Cortex of kidney (tissue), 1 donor: ENCODE measurements at places on chromosomes 3 and 15.

DNA sequence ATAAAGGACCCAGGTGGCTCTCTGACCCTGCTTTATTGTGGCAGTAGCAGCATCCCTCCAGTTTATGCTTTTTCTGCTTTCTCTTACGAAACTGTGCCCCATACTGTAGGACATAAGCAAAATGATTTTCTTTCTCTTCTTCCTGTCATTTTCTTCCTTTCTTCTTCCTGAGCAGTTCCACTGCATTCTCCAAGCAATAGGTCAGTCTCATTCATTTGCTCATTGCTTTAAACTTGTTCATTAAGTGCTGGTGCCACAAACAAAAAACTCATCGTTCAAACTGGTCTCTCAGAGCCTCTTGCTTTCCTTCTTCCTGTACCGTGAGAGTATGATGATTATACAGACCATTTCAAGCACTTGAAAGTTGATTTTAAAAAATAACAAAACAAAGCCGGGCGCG, 66.8 kb downstream of the PDE8A start:
- no peak for DNase-seq

DNA sequence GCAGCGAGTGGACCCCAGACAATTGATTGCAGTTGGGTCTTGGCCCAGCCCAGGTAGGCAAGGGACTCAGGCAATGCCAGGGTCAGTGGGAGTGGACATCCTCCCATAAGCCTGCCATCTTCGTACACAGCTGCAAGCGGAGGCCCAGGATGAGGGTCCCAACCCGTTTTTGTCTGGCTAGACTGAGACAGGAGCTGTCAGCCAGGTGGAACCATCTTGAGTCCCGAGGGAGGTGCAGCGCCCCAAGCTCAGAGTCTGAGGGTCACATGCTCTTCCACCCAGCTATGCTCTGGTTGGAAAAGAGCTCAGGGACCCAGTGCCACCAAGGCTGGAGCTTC, 22.6 kb upstream of the IP6K2 start:
- no peak for DNase-seq

GRCh38 chr15:35058534-35059054, 26.5 kb downstream of the NANOGP8 start:
- no peak for DNase-seq

DNA sequence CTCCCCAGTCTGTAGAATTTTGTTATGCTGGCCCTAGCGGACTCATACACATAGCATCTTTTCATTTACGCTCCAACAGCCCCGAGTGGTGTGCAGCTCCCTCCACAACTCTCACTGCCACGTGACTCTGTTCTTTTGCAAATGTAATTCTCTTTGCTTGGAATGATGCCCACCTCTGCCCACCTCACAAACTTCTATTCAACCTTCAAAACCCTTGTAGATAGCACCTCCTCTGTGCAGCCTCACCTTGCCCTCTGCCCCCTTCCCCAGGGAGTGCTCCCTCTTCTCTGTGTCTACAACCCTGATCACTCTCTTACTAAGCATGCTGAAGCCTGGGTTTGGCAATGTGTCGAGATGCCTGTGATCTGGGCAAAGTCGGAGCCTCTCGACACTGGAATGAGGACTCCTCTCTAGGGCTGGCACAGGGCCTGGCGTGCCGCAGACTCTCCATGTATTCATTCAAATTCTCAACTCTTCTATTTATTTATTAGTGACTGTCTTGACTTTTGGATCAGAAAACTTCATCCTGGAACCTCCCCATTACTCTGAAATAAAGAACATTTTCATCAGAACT, 73.5 kb downstream of the MGLL start:
- no peak for DNase-seq

- DNase-seq = no peak
Observed at GRCh38 chr3:72323773-72324172, 524.5 kb downstream of the SHQ1 start.

DNA sequence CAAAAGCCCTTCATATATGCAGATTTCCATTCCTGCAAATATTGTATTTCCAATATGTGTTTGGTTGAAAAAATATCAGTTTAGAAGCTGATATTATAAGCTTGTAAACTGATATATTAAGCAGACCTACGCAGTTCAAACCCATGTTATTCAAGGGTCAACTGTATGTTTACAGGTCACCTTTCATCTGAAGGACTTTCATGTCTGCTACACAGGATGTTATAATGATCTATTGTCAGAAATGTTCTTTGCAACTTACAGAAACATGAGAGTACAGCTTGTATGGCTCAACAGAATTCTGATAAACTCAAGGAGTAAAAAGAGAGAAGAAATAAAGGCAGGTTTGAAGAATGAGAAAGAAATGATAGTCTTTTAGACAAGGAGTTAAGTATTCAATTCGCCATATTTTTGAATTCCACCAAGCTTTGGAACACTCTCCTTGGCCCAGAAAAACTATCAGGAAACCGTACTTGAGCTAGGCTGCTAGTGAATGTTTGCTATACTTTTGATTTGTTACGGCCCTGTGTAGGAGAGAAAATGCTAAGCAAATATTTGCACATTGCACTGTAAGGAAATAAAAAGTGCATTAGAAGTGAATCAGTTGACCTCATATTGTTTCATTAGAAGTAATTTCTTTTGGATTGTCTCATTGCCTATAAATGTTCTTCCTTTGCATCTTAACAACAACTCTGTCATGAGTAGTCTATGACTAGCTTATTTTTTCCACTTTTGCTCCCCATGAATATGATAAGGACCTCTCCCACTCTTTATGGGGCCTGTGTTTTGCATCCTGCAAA, 81.2 kb downstream of the NEK11 start:
- DNase-seq = no peak

DNA sequence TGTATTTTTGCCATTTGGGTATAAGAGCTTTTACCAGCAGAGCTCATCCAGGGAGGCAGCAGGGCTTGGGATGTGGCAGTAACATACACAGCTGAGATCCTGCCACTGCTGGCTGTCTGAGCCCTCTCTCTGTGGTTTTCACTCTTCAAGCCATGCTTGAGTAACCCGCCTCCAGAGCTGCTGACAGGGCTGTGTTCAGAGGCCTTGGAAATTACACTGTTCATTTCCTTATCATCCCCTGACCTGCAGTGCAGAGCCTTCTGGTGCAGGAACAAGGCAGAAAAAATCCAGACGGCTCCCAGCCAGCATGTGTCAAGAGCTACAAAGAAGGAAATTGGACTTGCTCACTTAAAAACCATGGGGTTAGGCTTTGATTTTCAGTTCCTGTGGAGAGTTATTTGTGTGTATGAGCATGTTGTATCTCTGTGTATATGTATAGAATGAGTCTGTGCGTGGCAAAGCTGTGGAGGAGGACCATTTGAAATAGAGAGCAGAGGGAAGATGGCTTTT, 47.0 kb downstream of the ZNF609 start:
- DNase-seq = no peak

DNA sequence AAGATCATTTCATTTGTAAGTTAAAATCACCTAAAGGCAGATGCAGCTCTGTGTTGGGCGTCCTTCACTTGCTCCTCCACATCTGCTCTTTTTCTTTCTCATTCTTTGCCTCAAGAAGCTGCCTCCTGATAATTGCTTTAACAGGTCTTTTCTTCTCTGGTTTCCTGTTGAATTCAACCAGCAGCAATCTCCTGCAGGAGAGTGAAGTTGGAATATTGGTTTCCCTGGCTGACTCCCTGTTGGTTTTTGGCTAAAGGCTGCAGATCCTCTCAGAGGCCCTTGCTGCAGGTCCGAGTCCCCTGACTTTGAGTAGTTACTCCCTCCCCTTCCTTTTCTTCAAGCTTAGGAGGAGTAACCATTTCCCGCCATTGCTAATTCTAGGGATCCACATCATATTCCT, 4.2 kb downstream of the TP63 start:
- no peak for DNase-seq

- no peak for DNase-seq
Observed at GRCh38 chr3:69186575-69187093, 64.2 kb upstream of the LMOD3 start.

DNA sequence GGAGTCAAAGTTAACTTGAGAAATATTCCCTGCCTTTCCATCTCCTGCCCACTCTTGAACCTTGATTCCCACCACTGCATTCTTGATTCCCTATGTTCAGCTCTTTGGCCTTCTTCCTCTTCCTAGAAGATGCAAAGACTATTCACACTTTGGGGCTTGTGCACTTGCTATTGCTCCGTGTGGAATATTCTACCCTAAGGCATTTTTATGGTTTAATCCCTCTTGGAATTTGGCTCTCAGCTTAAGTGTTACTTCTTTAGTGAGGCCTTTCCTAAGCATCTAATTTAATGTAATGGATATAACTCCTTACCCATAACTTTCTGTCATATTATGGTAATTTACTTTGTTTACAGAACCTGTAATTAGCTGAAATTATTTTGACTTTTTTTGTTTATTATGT, 318.9 kb upstream of the COL8A1 start:
- DNase-seq = no peak

- DNase-seq = no peak
Observed at GRCh38 chr3:109152320-109152719, 15.8 kb downstream of the C3orf85 start.

- no peak for DNase-seq
Observed at GRCh38 chr3:147675761-147676160, 266.6 kb downstream of the ZIC1 start.

DNA sequence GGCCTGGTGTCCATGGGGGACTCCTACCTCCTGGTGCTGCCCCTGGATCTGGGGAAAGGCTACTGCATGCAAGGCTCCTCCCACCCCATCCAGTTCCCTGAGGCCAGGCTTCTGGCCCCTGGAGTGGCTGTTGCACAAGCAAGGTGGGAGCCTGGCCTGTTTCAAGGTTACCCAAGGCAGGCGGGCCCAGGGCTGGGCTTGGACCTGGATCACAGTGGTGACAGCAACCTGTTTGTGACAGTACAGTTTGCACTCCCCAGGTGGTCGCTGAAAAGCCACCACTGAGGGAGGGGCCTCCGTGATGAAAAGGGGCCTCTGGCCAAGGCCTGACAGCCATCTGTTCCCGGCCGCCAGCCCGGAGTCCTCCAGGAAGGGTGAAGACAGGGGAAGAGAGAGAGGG, 14.4 kb upstream of the KY start:
- no peak for DNase-seq

GRCh38 chr15:100194996-100195395, 146.8 kb downstream of the ADAMTS17 start:
- DNase-seq = no peak

- DNase-seq = no peak
Observed at GRCh38 chr3:56415652-56416051, 52.6 kb downstream of the ERC2 start.

DNA sequence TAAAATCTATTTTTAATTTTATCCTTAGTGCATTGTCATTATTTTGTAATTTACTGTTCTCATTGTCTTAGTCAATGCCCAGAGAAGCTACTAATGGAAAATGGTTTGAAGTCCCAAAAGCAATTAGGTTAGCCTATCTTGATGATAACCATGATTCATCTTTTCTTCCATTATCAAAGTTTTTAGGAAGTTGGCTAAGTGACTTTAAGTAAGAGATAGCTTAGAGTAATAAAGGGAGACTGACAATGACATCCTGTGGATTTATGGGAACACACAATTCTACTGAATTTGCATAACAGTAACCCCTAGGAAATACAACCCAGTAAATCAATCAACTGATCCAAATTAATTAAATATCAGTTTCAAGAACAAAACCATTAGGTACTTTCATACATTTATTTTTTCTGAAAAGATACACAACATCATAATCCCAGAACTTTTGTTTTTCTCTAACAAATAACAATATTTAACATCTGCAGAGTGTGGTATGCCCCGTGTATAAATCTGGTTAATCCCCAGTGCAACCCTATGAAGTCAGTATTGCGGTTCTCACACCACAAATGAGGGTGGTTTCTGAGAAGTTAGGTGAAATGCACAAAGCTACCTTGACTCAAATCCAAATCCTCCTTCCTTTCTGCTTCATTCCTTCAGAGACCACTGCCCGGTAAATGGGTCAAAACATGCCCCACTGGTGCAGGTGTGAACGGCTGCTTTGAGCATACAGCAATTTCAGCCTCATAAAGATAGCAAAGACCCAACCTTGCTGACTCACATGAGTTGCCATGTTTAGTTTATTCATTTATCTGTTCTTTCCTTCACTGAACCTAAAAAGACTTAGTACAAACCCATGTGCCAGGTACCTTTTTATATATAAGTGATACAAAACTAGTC, 202.1 kb downstream of the TBL1XR1 start:
- no peak for DNase-seq

DNA sequence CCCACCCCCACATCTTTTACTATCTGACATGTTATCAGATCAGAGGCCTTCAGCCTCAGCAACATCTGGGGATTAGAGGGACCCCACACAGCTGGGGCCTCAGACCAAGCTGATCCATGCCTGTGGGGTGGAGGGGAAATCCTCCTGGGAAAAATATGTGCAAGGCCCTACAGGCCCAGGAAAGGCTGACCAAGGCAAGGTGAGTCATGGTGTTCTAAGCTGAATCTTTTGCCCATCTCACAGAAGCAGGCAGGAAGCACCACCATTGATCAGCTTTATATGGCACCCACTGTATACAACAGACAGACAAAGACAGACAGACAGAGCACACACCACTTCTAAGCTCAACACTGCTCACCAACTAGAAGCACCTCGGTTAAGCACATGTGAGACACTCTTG, 12.4 kb upstream of the PARP6 start:
- DNase-seq = no peak

DNA sequence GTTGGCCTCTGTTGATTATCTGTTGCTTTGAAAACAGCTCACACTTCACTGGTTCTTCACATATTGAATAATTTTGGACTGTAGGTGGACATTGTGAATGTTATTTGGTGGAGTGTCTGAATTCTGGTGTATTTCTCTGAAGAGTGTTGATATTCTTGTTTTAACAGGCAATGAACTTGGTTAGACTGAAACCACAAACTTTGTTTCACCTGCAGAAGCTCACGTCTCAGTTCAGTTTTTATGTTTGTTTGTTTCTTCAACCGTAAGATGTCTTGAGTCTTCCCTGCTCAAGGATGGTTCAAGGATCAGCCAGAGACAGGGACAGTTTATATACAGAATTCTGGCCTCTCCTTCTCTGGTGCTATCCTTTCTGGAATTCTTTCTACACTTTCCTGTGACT, 43.6 kb downstream of the C3orf20 start:
- DNase-seq = no peak

GRCh38 chr3:10972072-10972782, 20.3 kb upstream of the SLC6A1 start:
- DNase-seq = no peak

DNA sequence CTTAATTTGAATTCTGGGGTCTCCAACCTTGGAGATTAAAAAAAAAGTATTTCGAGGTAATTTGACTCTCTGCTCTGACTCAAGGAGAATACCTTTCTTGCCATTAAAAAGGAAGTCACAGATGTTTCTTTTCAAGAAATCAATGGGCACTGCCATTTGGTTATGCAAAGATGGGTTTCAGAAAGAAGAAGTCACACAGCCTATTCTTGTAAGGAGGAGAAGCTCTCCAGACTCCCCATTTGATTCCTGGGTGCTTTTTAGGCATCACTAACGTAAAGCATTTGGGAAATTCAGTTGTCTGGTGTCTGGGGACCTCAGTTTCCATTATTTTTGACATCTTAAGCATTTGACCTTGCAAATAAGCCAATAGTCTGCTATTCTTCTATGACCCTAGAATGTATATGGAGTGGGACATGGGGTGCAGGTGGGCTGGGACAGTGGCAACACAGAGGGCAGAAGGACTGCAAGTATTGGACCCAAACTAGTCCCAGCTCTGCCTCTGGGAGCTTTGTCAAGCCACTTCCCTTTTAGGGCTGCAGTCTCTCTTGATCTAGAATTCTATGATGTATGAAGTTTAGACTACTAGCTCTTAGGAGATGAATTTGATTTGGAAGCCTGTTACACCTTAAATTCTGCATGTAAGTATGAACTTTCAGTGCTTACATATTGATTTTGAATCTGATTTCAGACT, 27.8 kb downstream of the IL5RA start:
- no peak for DNase-seq

- no peak for DNase-seq
Observed at GRCh38 chr3:59285560-59285959, 235.7 kb upstream of the CFAP20DC start.

- no peak for DNase-seq
Observed at GRCh38 chr3:28253040-28253715, 11.8 kb downstream of the CMC1 start.
